ENCODE measurements at places on chromosomes 7 and 10.

- no peak overlapping the region for H3K4me3 ChIP-seq
- H3K27ac ChIP-seq, result peak overlapping the region; percentile 91
- no peaks in the 10 kb centered on the region for H3K27me3 ChIP-seq
- no peak for DNase-seq
These were observed 10.9 kb downstream of the PPA1 start for GRCh38 chr10:70222340-70222794.

DNA sequence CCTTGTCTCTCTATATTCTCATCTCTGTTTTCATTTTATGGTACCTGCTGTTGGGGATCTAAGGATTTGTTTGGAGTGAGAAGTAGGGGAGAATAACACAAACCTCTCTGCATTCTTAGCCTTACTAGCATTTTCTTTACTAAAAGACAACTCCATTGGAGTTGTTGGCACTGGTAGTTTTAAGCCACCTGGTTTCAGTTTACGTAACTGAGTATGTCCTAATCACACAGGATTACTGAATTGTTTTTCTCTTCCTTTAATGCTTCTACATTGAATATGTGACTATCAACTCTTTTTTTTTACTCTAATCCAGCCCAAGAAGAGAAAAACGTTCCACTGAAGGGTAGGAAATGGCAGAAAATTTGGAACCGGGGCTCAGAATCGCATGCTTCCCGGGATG lies 30.0 kb upstream of the TRIL start:
- H3K27ac ChIP-seq, result no peak overlapping the region
- H3K4me1 ChIP-seq, result peaks cover 62% of the 10 kb centered on the region
- H3K4me3 ChIP-seq, result no peak overlapping the region
- H3K27me3 ChIP-seq, result no peaks in the 10 kb centered on the region
- peaks cover 12% of the 10 kb centered on the region for H3K36me3 ChIP-seq

DNA sequence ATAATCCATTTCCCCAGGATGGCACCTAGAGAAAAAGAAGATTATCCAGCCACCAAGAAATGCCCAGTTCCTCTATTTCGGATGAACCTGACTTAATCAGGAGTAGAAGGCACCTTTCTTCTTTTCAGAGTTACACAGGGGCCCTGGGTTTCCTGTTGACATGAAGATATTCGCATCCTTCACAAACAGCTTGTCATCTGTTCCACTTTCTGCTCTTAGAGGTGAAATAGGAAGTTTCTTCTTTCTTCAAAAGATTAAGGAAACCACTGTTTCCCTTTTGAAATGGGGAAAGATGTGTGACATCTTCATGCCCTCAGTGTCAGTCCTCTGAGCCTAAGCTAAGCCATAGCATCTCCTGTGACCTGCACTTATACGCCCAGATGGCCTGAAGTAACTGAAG lies 39.1 kb upstream of the RAB18 start:
- no peaks in the 10 kb centered on the region for H3K36me3 ChIP-seq
- no peak overlapping the region for H3K27ac ChIP-seq
- peaks cover 10% of the 10 kb centered on the region for H3K27me3 ChIP-seq
- no peak overlapping the region for H3K4me3 ChIP-seq
- no peaks in the 10 kb centered on the region for H3K4me1 ChIP-seq
- DNase-seq, result no peak

- H3K4me3 ChIP-seq, result no peak overlapping the region
- no peak for DNase-seq
- H3K4me1 ChIP-seq, result peaks cover 8% of the 10 kb centered on the region
- peak overlapping the region; percentile 18 for H3K27ac ChIP-seq
- H3K27me3 ChIP-seq, result peaks cover 6% of the 10 kb centered on the region
These were observed 25.9 kb upstream of the YAE1 start for GRCh38 chr7:39540320-39540719.

- H3K4me1 ChIP-seq, result peaks cover 17% of the 10 kb centered on the region
- H3K27me3 ChIP-seq, result peaks cover 34% of the 10 kb centered on the region
- H3K36me3 ChIP-seq, result peaks cover 16% of the 10 kb centered on the region
- peak overlapping the region; percentile 52 for H3K27ac ChIP-seq
These were observed 69.2 kb upstream of the LRRC4 start for GRCh38 chr7:128100225-128100948.
